CD4-positive, alpha-beta T cell treated with Interleukin-12 subunit alpha and Interleukin-12 subunit beta, for 1 hour (primary cell): ENCODE measurements at places on chromosomes 13 and 19.

DNA sequence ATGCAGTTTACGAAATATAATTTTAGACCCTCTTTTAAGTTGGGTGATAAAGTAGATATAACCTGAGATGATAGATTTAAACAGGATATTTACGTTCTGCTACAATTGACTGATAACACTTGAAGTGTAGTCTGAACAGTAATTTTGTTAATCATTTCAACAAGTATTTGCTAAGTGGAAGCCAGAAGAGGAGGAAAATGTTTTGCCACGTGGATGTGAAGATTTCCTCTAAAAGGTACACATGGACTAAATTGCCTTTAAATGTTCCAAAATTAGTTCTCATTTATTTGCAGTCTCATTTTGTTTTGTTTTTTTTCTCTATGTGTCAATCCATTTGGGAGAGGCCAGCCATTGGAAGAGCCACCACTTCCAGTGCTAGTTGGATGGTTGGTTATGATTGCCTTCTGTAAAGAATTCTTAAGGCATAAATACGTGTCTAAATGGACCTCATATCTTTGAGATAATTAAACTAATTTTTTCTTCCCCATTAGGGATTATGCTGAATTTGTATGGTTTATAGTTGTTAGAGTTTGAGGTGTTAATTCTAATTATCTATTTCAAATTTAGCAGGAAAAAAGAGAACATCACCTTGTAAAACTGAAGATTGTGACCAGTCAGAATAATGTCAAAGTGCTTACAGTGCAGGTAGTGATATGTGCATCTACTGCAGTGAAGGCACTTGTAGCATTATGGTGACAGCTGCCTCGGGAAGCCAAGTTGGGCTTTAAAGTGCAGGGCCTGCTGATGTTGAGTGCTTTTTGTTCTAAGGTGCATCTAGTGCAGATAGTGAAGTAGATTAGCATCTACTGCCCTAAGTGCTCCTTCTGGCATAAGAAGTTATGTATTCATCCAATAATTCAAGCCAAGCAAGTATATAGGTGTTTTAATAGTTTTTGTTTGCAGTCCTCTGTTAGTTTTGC, 2.8 kb downstream of the MIR17HG start:
- DNase-seq, result no peak

GRCh38 chr13:48265217-48265815, 32.3 kb downstream of the ITM2B start:
- DNase-seq, result no peak

DNA sequence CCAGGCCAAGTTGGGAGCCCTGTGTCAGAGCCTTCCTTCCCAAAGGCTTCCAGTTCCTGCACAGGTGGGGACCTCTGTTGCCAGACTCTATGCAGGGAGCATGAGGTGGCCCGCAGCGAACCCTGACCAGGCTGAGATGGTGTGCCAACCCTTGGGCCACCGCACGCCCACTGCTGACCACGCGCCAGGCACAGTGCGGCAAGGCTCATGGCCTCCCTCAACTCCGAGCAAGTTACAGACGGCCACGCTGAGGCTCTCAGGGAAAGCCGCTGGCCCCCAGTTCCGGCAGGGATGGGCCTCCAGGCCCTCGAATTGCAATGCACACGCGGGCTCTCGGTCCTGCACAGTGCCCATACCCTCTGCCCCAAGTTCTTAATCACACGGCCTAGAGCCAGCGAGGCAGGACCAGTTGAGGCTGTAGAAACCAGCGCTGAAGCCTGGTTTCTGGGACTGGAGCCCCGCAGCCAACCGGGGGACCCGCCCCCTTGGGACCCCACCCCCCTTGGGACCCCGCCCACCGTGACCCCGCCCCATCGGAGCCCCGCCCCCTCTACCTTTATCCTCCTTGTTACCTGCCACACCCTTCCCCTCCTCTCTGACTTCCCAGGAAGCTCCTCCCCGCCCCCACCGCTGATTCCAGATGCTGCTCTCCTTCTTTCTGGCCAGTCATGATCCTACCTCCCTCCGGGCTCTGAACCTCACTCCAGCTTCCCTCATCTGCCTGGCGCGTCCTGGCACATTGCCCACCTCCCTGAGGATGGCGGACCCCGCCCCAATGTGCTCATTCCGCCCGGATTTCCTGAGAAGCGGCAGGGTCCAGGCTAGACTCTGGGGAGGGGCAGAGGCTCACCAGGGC, 6.0 kb downstream of the PEX11G start:
- no peak for DNase-seq

- no peak for DNase-seq
These were observed 761.5 kb downstream of the EFNB2 start for GRCh38 chr13:105773863-105774538.

DNA sequence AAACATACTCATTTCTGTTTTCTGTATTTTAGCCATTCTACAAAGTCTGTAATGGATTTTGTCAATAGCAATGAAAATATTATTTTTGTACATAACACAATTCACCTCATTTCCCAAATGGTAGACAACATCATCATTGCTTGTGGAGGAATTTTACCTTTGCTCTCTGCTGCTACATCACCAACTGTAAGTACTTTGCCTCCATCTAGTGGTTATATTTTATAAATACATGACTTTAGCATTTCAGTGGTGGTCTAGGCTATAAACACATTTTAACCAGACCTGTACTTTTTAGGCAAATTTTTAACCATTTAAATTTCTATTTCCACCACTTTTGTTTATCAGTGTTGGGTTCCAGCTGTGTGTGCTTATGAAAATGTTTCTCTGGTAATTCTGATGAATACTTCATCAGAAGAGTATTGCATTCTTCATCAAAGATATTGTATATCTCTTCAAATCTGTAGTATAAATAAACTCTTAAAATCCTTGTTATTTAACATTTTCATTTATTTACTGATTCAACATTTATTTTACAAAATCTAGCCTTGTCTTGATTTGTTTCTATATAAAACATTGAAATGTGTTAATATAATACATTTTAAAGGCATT, 222.4 kb downstream of the NBEA start:
- DNase-seq, result peak; percentile 26

DNA sequence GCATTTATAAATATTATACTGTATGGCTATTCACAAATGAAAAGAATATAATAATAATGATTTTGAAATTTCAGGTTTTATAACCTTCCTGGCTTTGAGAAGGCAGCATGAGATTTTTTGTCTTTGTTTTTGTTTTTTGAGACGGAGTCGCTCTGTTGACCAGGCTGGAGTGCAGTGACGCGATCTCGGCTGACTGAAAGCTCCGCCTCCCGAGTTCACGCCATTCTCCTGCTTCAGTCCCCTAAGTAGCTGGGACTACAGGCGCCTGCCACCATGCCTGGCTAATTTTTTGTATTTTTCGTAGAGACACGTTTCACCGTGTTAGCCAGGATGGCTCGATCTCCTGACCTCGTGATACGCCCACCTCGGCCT, 64.1 kb downstream of the ZNF429 start:
- peak; percentile 83 for DNase-seq

- DNase-seq, result no peak
These were observed 9.9 kb upstream of the ADGRE5 start for GRCh38 chr19:14371301-14371821.

GRCh38 chr13:48410199-48410598, 2.7 kb downstream of the LPAR6 start:
- peak; percentile 40 for DNase-seq

GRCh38 chr19:23440207-23440606, 44.9 kb upstream of the ZNF91 start:
- DNase-seq, result no peak

GRCh38 chr13:111210544-111211469, 95.7 kb downstream of the ARHGEF7 start:
- no peak for DNase-seq

GRCh38 chr19:30780032-30780431, 407.8 kb downstream of the ZNF536 start:
- no peak for DNase-seq

GRCh38 chr13:26962671-26963070, 202.1 kb upstream of the GPR12 start:
- no peak for DNase-seq

DNA sequence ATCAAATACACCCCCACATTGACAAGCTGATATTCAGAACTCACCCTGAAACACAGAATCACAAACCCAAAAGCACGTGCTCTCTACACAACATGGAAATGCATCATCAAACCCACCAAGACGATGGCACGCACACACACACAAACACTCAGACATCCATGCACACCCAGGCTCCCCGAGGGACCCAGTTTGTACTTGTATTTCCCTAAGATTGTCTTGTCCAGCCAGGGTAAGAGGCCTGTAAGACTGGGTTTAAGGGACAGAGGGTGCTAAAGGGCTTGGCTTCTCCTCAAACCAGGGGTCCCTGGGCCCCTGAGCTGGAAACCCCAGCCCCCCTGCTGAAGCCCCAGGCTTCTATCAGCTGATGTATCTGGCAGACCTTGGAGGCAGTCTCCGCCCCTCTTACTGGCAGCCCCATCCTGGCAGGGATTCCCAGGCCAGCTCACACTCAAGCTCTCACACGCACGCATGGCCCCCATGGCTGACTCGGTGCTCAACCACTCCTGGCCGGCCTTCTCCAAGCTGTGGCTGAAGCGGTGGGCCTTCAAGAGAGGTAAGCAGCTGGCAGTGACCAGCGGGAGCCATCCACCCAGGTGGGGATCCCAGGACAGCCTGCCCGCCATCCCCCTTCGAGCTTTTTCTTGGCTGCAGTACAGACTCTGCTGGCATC, 6.5 kb downstream of the ARHGEF18 start:
- no peak for DNase-seq

DNA sequence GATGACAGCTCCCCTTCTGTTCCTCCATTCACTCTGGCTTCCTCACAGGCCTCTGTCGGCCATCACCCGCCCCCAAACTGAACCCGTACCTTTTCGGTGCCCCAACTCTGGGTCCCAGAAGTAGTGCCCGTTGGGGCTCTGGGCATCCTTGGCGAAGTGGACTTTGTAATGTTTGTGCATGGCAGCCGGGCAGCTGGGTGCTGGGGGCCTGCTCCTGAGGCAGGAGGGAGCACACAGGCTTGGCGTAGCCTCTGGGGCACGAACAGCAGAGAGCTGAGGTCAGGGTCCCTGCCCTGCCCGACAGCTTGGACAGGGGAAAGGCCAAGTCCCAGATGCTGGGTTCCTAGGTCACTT, 834 bp downstream of the NKPD1 start:
- no peak for DNase-seq

GRCh38 chr13:50203256-50203941, 188.2 kb downstream of the KCNRG start:
- DNase-seq, result no peak

GRCh38 chr13:113147206-113147605, 11.2 kb upstream of the PROZ start:
- DNase-seq, result no peak

GRCh38 chr19:45660636-45661035, 7.4 kb upstream of the GIPR start:
- DNase-seq, result no peak

- DNase-seq, result no peak
These were observed 98.8 kb upstream of the CACNA1A start for GRCh38 chr19:13604902-13605586.

DNA sequence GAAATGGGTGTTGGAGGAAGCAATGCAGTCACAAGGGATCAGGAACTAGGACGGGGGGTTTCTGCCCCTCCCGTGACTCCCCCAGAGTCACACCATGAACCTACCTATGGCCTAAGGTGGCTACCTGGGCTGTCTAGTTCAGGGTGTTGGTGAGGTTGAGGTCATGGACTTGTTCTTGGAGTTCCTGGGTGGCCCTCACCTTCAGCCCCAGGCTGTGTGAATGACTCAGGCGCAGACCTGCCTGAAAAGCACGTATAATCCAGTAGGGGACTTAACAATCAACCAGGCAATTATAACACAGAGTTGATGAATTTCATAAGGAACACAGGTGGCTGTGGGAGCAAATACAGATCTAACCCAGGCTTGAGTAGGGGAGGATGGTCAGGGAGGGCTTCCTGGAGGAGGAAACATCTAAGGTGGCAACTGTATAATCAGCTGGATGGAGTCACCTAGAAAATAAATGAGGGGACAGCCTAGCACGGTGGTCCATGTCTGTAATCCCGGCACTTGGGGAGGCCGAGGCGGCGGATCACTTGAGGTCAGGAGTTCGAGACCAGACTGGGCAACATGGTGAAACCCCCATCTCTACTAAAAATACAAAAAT, 25.6 kb upstream of the ADGRE1 start:
- DNase-seq, result no peak

- DNase-seq, result no peak
These were observed 42.3 kb downstream of the USPL1 start for GRCh38 chr13:30659980-30660379.

DNA sequence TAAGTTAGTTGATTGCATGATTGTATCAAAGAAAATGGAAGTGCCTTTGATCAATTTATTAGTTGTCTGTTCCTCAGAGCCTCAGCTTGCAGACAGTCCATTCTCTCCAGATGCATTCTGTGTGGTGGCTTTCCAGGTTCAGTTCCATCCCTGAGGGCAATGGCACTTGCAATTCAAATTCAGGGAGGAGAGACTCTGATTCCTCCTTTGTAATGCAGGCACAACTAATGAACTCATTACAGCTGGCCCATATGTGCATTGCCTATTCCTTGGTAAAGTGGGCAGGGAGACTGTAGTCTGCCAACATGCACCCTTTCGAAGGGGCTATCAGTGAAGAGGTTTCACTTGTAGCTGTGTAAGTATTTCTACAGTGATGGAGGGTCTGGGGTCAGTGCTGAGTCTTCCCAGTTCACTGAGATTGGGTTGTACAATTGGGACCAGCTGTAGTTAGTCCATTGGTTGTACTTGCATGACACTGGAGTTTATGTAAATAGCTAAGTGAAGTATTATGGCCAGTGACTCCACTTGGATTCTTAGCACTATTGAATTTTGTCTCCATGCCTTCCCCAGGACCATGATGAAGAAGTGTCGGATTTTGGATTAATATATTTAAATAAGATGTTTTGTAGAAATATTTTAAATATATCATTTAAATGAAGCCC, 401.7 kb downstream of the GPC6 start:
- DNase-seq, result no peak

GRCh38 chr19:53455828-53456227, 11.7 kb upstream of the ZNF813 start:
- no peak for DNase-seq

DNA sequence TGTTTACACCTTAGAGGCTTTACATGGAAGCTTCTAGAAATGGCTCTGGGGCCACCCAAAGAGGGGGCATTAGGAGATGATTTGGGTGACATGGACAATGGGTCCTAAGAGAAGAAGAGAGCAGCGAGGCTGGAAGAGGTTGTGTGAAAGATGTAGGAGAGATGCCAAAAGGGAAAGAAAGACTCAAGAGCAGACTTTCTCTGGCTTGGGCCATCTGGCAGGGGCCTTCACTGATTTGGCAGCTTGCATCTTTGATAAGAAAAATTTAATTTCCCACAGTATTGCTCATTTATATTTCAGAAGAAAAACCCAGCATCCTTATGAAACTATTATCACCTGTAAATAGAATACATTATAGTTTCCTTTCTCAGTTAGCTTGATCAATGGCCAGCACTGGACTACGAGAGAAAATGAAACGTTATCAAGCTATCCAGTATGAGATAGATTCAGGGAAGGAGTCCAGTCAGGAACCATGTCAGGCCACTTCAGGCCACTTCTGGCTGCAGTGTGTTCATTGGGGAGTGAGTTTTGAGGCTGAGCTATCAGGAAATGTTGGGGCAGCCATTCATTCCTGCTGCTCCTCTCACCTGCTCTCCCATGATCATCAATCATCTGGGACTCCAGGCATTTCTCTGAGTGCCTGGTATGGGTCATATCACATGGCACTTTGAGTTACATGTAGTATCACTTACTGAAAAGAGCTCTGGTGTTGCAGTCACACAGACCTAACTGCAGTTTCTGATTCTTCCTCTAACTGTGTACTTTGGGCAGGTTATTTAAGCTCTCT, 10.3 kb downstream of the SCEL start:
- no peak for DNase-seq
